ENCODE measurements at places on chromosomes 2 and 18.

GRCh38 chr2:162480067-162480466, 136.1 kb downstream of the GCA start:
- no peak for DNase-seq

DNA sequence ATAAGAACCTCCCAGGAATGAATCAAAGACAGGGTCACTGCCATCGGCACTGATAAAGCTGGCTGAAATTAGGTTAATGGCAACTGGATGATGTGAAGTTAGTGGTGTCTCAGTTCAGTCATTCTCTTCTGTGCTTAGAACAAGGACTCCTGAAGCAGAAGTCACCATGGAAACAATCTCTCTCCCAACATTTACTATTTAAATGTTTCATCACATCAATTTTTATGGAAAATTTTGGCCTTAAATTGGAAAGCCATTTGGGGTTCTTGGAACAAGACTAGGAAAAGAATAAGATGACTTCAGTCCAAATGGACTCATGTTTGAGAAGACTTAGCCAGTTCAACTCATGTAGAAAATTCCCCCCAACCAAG, 15.5 kb upstream of the ARL5A start:
- no peak for DNase-seq

DNA sequence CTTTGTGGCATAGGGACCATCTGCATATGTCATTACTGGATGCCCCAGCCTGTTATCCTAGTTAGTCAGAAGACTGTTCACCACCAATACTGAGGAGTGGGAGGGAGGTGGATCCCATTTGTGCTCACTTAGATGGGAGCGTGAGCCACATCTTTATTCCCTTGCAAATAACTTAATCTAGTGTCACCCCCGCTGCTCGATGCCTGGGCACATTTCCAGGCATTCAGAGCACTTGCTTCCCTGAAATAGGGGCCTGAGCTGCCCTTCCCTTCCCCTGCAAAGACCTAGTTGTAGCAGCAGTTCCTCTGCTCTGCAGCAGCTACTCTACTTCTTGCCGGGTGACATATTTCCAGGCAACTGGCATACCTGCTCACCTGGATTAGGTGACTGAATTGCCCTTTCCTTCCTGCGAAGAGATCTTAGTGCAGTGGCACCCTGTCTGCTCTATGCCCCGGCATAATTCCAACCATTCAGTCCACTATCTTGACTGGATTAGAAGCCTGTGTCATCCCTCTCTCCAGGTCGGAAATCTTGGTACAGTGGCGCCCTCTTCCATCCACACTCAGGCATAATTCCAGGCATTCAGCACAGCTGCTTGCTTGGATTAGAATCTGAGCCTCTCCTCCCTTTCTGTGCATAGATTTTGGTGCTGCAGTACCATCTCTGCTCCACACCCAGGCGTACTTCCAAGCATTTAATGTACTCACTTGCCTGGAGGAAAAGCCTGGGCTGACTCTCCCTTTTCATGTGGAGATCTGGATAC, 1389.1 kb upstream of the TMEFF2 start:
- DNase-seq, result no peak

GRCh38 chr2:6336752-6337471, 528.8 kb downstream of the CMPK2 start:
- no peak for DNase-seq

DNA sequence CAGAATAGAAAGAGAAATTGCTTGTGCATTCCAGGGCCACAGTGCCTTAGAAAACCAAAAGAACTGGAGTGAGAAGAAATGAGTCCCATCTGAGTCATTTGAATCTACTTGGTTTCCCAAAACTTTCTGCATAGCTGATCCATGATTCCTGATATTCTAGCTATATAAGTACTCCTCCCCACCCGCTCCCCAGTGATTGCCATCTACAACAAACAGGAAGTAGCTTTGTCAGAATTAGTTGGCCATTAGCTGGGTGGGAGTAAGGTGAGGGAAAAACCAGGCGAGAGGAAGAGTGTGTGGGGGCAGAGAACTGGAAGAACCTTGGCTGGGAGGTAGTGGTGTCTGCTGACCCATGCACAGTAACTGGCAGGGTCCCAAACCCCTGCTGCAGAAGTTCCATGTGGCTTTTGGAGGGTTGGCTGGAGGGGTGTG, 122.1 kb downstream of the ACAA2 start:
- no peak for DNase-seq

- no peak for DNase-seq
Measured at GRCh38 chr2:40740419-40740818, 288.5 kb upstream of the SLC8A1 start.

DNA sequence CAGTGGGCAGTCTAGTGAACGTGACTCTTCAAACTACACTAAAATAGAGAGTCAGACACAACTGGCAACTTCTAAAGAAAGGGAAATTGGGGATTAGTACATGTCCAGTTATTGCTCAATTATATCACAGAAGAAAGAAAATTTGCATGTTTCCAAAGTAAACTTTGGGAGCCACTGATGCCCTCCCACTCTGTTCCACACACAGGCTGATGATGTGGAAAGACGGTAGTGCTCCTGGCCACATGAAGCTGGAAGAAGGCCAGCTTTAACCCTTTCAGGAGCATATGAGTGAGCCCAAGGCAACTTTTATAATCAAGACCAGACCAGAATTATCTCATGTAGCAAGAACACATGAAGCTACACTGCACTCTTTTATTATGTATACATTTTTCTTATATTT, 141.0 kb downstream of the NR4A2 start:
- no peak for DNase-seq

DNA sequence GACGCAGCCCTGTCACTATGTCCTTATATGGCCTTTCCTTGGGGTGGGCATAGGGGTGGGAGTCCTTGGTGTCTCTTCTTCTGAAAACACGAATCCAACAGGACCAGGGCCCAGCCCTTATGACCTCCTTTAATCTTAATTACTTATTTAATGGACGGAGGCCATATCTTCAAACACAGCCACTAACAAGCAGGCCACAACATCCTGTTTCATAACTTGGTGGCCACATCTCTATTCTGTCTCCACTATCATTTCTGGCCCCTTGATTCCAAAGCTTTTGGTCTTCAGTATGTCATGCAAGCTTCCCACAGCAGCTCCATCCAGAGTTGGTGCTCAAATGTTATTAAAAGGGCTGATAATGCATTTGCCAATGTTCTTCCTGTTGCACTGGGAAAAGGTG, 287.3 kb upstream of the SMIM21 start:
- DNase-seq, result no peak

DNA sequence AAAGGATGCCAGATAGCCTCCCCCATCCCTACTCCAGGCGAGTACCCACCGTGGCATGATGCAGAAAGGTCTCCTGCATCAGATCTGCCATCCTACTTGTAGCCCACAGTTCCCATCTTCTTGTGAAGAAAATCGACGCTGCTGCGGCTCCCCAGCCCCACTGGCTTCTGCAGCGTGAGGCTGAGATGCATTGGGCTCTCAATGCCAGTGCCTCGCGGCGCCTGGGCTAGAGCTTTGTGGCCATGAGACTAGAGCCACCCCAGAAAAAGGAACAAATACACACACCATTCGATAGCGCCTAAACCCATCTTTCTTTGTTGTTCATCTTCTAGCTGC, 2.8 kb downstream of the NOL4 start:
- no peak for DNase-seq

GRCh38 chr2:189959450-189959849, 103.1 kb downstream of the MSTN start:
- no peak for DNase-seq

GRCh38 chr2:222404151-222404905, 20.0 kb upstream of the SGPP2 start:
- DNase-seq, result no peak

- DNase-seq, result no peak
Measured at GRCh38 chr2:3102922-3103569, 274.6 kb downstream of the EIPR1 start.

- DNase-seq, result no peak
Measured at GRCh38 chr18:36160959-36161371, 26.3 kb upstream of the MOCOS start.

DNA sequence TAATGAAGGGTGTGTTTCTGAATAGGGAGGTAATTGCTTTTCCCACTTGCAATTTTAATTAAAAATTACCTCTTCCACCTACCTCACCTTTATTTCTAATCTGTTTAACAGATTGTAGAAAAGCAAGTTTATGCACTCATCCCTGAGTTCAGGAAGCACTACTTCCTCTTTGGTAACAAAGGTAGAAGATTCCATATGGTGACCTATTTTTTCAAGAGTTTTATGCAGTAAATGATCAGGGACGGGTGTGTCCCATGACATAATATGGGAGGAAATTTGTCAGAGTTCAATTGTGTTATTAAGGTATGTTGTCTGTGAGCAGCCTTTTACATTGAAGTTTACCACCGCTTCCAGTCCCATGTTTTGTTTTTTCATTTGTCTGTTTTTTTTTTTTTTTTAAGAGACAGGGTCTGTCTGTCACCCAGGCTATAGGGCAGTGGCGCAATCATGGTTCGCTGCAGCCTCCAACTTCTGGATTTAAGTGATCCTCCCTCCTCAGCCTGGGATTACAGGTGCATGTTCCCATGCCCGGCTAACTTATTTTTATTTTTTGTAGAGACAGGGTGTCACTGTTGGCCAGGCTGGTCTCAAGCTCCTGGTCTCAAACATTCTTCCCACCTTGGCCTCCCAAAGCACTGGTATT, 68.2 kb downstream of the ASAP2 start:
- no peak for DNase-seq

DNA sequence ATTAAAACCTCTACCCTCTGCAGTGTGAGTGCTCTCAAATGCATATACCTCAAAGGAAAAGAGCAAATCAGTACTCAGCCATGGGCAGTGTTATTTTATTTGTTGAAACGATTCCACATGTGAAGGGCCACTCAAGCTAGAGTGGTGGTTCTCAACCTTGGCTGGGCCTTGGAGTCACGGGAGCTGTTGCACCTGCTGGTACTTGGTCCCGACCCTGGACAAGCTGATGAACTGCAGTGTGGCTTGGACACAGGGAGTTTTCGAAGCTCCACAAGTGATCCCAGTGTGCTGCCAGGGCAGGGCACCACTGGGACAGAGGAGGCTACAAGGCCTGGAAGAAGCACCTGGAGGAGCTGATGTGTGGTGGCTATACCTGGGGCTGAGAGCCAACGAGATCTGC, 19.7 kb downstream of the GNLY start:
- DNase-seq, result no peak

DNA sequence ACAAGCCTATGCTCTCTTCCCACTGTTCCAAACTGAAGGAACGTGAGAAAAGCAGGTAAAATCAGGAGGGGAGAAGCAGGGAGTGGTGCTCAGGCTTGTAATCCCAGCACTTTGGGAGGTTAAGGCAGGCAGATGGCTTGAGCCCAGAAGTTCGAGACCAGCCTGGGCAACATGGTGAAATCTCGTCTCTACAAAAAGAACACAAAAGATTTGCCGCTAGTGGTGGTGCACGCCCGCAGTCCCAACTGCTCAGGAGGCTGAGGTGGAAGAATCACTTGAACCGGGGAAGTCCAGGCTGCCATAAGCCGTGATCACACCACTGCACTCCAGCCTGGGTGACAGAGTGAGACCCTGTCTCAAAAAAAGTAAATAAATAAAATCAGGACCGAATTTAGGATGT, 1.3 kb upstream of the TMSB10 start:
- DNase-seq, result no peak

GRCh38 chr2:106575955-106576354, 88.8 kb downstream of the CD8B2 start:
- DNase-seq, result no peak

DNA sequence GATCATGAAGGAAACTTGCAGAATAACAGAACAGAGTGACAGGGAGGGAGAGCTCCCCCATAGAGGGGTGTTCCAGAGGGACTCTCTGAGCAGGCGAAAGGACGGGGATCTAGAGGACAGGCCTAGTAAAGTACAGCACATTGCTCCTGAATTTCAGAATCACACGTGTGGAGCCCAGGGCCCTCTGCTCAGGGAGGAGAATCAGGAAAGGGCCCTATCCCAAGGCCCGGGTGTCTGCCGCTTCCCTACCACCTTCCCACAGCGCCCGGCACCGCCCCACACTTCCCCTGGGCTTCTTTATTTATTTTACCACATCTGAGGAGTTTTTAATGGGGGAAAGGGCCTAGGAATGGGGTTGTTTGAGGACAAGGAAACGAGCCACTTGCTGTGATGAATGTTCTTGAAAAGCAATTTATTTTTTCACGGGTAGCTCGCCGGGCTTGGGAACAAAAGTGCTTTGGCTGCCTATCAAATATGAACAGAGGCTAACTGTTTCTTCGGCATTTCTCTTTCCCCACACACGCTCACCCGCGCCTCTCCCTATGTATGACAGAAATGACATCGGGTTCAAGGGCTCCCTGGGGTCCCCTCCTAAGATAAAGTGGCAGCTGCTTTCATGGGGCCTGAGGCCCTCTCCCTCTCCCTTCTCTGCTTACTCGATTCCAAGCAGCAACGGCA, 79.3 kb upstream of the GLI2 start:
- no peak for DNase-seq

DNA sequence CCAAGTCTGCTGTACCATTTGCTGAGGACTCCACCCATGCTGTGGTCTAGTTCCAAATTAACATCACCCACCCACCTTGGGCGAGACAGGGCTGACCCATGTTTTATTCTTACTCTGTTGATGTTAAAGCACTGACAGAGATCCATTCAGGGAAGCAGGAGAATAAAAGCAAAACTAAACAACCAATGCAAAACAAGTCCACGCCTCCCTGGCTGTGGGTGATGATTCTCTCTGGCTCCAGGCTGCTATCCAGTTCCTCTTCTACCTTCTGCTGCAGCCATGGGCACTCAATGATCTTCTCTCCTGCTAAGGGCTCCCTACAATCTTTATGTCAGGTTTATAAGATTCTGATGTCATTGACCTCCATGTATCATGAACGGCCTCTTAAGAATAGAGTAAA, 786.6 kb upstream of the ID2 start:
- DNase-seq, result no peak

- no peak for DNase-seq
Measured at GRCh38 chr18:74689251-74689650, 91.6 kb downstream of the ZNF407 start.

- DNase-seq, result no peak
Measured at GRCh38 chr18:75477900-75478299, 50.4 kb upstream of the SMIM21 start.

DNA sequence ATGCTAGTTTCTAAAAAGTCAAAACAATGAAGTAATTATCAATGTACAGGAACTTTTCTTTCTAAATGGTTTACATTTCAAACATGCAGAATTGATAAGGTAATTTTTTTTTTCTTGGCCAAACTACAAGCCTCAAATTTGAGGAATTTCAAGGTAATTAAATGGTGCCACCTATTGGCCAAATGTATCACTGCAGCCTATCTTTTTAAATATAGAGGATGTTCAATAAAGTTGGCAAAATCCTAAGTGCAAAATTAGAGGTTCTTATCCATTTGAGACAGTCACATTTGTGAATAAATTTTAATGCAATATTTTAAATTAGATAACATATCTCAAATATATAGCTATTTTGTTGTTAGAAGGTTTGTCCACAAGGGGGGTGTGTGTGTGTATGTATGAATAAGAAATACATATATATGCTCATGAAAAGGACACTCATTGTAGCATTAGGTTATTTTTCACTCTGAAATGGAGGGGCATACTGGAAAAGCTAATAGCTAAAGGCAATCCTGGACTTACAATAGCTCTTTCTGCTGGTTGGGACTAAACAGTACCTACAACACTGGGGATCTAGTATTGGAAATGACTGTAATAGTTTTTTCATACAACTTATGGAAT, 26.2 kb downstream of the MMADHC start:
- peak; percentile 54 for DNase-seq
